ENCODE measurements at places on chromosomes 11 and 22. TPM values are rescaled to one million over a fixed set of nuclear protein-coding genes. Genes with fewer than 3 reads are reported as not detected.

Gene DENND6B
- total RNA-seq, result 0.47 TPM

Gene CARD10
- total RNA-seq, result 40.7 TPM

Gene CREB3L1
- 12.1 TPM for total RNA-seq

Gene HTR3A
- total RNA-seq, result not detected

Gene CALCA
- not detected for total RNA-seq

Gene NOL12
- total RNA-seq, result 38.0 TPM

Gene FAT3
- 0.16 TPM for total RNA-seq

Gene HMOX1
- total RNA-seq, result 6.9 TPM

GRCh38 chr22:26079009-26079408 is 90.3 kb upstream of the SEZ6L start:
- DNase-seq, result no peak

DNA sequence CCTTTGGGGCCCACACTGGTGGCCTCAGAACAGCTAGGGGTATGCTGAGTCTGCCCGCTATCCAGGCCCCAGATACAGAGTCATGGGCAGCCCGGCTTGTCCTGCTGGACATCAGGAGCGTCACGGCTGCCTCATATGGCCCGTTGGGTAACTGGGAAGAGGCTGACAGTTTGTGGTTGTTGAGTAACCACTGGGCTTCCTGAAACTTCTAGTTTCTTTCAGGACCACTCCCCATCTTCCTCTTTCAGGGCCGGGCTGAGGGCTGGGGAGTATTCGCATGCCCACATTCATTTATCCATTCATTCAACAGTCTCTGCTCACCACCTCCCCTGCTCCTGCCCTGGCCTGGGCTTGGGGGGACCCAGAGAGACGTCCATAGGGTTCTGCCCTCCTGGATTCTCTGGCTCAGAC is 13.4 kb upstream of the P2RY2 start:
- no peak for DNase-seq

- peak; percentile 34 for DNase-seq
Measured at GRCh38 chr22:38417252-38418060, 37.5 kb downstream of the KCNJ4 start.

DNA sequence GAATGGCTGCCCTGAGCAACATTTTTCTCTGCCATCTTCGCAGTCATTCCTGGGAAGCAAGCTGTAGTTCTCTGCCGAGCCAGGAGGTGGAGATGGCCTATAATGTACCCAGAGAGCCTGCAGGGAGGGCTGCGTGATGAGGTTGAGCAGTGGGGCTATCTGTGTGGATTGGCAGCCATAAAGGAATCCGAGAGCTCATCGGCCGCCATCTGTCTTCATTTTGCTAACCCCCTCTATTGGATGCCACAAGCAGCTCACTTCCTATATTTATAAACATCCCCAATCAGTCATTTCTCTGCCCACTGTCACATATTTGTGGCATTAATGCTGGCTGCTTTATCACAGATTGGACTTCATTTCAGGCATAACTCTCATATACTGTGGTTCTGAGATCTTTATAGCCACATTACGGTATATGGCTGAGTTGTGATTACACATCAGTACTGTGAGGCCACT is 209.5 kb downstream of the NTM start:
- DNase-seq, result peak; percentile 56

DNA sequence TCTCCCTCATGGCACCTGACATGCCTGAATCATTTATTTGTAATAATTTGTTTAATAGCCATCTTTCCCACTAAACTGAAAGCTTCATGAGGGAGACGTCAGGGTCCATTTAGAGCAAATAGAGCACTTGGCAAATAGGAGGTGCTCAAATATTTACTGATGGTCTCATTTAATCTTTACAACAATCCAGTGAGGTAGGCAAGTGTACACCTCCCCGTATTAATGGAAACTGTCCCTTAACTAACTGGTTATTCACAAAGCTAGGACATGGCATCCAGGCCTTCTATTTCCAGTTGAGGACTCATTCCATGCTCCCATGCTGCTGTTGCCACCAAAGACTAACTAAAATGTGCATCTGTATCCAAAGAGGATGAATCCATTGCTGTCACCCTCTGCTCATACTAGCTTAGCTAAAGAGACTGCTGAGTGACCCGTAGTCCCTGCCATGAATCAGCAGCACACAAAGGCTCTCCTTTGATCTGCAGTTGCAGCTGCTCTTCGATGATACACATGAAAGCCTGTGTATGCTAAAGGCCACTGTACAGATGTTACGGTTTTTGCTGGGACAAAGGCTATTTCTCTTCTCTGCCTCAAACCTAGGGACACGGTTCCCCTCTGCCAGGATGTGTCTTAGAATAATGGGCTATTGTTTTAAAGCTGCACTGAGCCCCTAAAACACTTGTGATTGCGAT is 82.6 kb downstream of the RAB30 start:
- DNase-seq, result no peak

DNA sequence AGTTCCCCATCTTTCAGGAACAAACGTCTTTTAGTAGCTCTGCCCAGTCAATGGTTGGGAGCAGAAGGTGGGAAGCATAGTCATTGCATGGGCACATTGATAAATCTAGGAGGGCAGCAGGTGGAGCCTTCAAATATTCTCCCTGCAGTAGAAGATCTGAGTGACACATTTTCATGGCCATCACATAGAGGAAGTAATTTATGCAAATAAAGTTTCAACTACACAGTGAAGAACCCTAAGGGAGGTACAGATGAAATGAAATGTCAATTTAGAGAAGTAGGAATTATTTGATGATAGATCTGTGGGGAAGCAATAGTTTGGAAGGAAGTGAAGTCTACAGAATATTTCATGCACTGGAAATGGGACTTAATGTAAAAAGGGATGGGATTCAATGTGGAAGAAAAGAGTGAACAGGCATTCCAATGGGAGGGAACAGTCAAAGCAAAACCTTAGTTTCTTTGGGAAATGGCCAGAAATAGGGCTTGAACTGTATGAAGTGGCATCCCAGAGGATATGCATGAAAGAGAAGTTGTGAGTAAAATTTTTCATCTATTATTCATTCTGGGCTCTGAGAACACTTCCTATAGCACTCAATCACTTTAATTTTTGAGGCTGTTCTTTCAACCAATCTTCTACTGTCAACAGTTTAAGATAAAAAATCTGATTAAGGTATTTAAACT is 256.2 kb upstream of the LUZP2 start:
- no peak for DNase-seq

- DNase-seq, result peak; percentile 83
Measured at GRCh38 chr22:37229012-37229804, 14.9 kb downstream of the RAC2 start.

DNA sequence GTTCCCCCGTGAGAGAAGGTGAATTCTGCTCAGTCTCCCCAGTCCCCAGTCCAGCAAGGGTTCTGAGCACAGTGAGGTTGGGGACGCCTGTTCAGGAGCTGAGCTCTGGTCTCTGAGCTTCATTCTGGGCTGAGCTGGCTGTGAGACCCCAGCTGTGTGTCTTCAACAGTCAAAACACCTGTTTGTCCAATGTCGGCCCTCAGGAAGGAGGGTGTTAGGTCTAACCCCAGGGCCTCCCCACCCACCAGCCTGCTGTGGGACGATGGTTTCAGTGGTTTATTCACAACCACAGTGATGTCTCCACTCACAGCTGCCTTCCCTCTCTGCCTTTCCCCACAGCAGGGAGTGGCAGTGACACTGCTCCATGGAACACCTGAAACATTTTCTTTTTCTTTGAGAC is 1282.9 kb downstream of the TBC1D22A start:
- no peak for DNase-seq

DNA sequence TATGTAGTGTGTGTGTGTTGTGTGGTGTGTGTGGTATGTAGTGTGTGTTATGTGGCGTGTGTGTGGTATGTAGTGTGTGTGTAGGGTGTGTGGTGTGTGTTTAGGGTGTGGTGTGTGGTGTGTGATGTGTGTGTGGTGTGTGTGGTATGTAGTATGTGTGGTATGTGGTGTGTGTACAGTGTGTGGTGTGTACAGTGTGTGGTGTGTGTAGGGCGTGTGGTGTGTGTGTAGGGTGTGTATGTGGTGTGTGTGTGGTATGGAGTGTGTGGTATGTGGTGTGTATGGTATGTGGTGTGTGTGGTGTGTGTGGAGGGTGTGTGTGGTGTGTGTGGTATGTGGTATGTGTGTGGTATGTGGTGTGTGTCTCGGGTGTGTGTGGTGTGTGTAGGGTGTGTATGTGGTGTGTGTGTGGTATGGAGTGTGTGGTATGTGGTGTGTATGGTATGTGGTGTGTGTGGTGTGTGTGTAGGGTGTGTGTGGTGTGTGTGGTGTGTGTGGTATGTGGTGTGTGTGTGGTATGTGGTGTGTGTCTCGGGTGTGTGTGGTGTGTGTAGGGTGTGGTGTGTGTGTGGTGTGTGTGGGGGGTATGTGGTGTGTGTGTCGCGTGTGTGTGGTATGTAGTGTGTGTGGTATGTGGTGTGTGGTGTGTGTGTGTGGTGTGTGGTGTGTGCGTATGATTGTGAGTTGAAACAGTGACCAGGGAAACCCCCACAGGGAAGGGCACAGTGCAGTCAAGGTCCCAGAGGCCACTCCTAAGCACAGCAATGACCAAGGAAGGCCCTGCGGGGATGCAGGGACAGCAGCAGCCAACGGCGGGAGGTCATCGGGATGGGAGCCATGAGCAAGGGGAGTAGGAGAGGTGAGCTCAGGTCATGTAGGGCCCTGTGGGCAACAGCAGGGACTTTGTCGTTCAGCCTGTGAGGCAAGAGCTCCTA is 2.9 kb upstream of the PPP6R2 start:
- no peak for DNase-seq

- DNase-seq, result no peak
Measured at GRCh38 chr22:19802001-19802893, 41.7 kb downstream of the TBX1 start.

GRCh38 chr22:44182588-44183286 is 2.0 kb downstream of the PARVG start:
- DNase-seq, result no peak

GRCh38 chr11:26229257-26229656 is 102.7 kb upstream of the ANO3 start:
- no peak for DNase-seq

GRCh38 chr11:12853652-12854296 is 155.3 kb upstream of the RASSF10 start:
- no peak for DNase-seq

- DNase-seq, result peak; percentile 54
Measured at GRCh38 chr11:65112546-65113360, 1.1 kb downstream of the TM7SF2 start.
